Adrenal gland (tissue), 19 donors: ENCODE measurements at places on chromosomes 1 and 21. TPM values are rescaled to one million over a fixed set of nuclear protein-coding genes. Genes with fewer than 3 reads are reported as not detected.

The VANGL2 gene
- 0.61 TPM for total RNA-seq

The PRR9 gene
- not detected for total RNA-seq

The C1orf105 gene
- not detected for total RNA-seq

The SRM gene
- 49.9 TPM for total RNA-seq

The TRIM45 gene
- total RNA-seq, result 13.5 TPM

The GPR153 gene
- total RNA-seq, result 1.3 TPM

The S100A5 gene
- total RNA-seq, result not detected

The NBPF20 gene
- 2.9 TPM for total RNA-seq

GRCh38 chr1:230350208-230350921 is 75.8 kb downstream of the PGBD5 start:
- no peaks in the 10 kb centered on the region for H3K36me3 ChIP-seq
- peak; percentile 78 for DNase-seq
- H3K4me1 ChIP-seq, result peaks cover 33% of the 10 kb centered on the region
- H3K27me3 ChIP-seq, result no peaks in the 10 kb centered on the region
- peak overlapping the region; percentile 68 for H3K27ac ChIP-seq

DNA sequence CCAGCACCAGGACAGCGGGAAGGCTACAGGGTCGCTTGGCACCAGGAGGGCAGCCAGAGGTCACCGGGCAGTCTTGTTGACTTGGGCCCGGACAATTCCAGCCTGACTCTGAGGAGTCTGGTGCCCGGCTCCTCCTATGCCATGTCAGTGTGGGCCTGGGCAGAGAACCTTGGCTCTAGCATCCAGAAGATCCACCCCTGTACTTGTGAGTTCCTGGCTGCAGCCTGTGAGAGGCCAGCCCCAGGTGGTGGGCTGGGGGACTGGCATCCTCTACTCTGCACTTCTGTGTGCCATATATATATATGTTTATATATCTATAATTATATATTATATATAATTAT is 11.6 kb upstream of the PTPN7 start:
- H3K36me3 ChIP-seq, result no peaks in the 10 kb centered on the region
- H3K27ac ChIP-seq, result no peak overlapping the region
- no peaks in the 10 kb centered on the region for H3K27me3 ChIP-seq

DNA sequence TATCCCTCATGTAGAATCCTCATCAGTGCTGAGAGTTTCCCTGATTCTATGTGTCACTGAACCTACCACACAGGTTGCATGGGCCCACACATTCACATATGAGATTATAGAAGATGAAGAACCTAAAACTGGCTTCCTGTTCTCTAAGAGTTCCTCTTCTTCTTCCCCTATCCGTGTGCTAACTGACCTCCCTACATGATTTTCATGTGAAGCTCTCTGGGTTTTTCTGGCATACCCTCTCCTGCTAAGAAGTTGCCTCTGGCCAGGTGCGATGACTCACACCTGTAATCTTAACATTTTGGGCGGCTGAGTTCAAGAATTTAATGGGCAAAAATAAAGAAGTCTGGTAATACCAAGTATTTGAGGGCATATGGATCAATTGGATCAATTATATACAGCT is 5.5 kb upstream of the CD244 start:
- H3K27ac ChIP-seq, result no peak overlapping the region
- no peak overlapping the region for H3K4me3 ChIP-seq
- DNase-seq, result no peak
- H3K36me3 ChIP-seq, result no peaks in the 10 kb centered on the region
- no peaks in the 10 kb centered on the region for H3K4me1 ChIP-seq
- H3K27me3 ChIP-seq, result peaks cover 6% of the 10 kb centered on the region

DNA sequence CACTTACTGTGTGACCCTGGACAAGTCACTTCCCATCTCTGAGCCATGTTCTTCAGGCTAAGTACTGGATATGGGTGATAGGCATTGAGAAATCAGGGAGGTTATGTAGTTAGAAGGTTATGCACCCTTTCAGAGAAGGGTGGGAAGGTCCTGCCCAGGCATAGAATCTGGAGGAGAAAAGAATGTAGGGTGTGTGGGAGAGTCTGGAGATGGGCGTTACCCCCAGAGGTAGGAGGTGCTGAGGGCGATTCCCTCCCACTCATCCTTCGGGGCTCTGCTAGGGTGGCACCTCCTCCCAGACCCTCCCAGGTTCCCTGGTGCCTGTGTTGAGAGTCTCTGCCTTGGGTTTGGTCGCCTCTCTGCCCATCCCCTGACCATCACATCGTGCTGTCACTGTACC is 51.1 kb downstream of the IGSF21 start:
- no peaks in the 10 kb centered on the region for H3K27me3 ChIP-seq
- no peak overlapping the region for H3K4me3 ChIP-seq
- no peaks in the 10 kb centered on the region for H3K4me1 ChIP-seq
- no peak for DNase-seq
- no peaks in the 10 kb centered on the region for H3K36me3 ChIP-seq

GRCh38 chr1:203944651-203945404 is 83.4 kb downstream of the SNRPE start:
- H3K4me1 ChIP-seq, result no peaks in the 10 kb centered on the region
- DNase-seq, result no peak
- no peaks in the 10 kb centered on the region for H3K36me3 ChIP-seq

DNA sequence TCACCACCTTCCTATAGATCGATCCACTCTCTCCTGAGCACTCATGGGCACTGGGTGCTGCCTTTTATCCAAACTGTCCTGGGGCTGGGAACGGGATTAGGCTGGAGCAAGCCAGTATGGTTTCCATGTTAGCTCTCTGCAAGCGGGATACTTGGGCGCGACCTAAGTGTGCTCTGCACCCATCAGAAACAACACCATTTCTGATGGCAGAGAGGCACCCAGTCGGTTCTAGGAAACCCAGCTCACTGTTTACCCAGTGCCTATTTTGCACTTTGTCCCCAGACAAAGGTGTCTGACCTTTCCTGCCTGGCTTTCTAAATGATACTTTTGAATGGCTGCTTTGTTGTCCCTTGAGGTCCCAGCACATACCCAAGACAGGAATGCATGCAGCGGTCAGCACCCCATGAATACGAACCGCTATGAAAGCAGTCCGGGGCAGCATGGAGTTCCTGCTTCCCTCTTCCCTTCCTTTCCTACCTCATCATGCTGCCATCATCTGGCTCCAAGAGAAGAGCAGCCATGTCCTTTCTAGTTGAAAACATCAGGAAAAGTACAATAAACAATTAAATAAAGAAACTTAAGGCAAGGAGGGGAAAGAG is 83.9 kb downstream of the TRABD2B start:
- no peaks in the 10 kb centered on the region for H3K36me3 ChIP-seq
- no peak for DNase-seq
- no peak overlapping the region for H3K27ac ChIP-seq
- no peak overlapping the region for H3K4me3 ChIP-seq

DNA sequence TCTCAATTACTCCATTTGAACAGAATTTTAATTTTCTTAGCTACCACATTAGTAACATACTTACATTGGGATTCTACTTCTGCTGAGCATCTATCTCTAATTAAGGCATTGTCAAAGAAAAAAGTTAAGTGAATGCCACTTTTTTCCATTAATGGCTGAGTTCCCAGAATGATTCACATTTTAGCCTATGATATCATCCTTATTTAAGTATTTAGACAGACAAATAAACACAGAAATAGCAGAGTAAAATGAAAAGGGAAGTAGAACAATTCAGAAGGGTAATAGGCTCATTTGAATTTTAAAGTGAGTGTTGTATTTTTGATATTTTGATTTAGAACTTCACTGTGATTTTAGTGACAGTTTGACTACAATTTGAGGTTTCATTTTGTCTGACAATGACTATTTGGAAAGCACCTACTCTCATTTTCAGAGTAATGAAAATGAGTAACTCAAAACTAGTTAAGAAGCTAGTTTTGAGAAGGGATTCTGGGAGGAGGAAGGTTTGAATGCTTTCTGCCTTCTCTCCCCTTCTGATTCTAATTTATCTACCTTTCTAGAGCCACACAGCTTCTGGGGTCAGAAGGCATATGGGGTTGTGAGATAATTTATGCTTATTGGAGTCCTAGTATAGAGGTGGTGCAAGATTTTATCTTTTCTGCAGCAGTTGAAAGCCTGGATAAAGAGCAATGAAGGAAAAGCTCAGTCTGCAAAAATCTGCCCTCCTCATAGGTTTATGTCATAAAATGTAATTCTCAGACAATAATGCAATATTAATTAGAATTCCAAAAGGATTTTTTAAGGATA is 15.5 kb downstream of the LYPLAL1 start:
- H3K36me3 ChIP-seq, result no peaks in the 10 kb centered on the region
- H3K27me3 ChIP-seq, result no peaks in the 10 kb centered on the region
- DNase-seq, result no peak

- H3K27ac ChIP-seq, result no peak overlapping the region
- peaks cover 8% of the 10 kb centered on the region for H3K27me3 ChIP-seq
- DNase-seq, result no peak
- H3K36me3 ChIP-seq, result no peaks in the 10 kb centered on the region
Measured at GRCh38 chr1:10829965-10830515, 33.6 kb upstream of the CASZ1 start.

- peaks cover 3% of the 10 kb centered on the region for H3K36me3 ChIP-seq
- no peaks in the 10 kb centered on the region for H3K27me3 ChIP-seq
- H3K4me1 ChIP-seq, result peaks cover 55% of the 10 kb centered on the region
- H3K27ac ChIP-seq, result peak overlapping the region; percentile 13
- H3K4me3 ChIP-seq, result no peak overlapping the region
Measured at GRCh38 chr1:91752324-91752723, 133.6 kb downstream of the TGFBR3 start.

- no peaks in the 10 kb centered on the region for H3K4me1 ChIP-seq
- H3K27ac ChIP-seq, result no peak overlapping the region
- no peaks in the 10 kb centered on the region for H3K36me3 ChIP-seq
- DNase-seq, result no peak
- H3K27me3 ChIP-seq, result no peaks in the 10 kb centered on the region
Measured at GRCh38 chr1:77543822-77544448, 138.5 kb downstream of the ZZZ3 start.

DNA sequence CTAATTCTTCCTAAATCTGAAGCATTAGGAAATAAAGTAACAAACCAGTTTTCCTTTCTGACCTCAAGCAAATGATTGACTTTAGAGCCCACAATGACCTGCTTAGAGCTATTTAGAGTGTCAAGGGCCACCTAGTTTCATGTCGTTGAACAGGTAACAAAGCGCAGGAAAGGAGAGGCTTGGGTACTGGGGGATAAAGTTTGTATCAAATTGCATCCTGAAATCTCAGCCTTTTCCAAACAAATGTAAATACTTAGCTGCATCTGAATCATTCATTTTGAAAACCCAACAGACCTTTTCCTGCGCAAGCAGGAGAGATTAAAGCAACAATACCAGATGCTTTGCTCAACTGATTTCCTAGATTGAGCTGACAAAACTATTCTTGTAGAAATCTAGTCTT is 121.2 kb downstream of the NRIP1 start:
- no peak overlapping the region for H3K4me3 ChIP-seq
- H3K4me1 ChIP-seq, result no peaks in the 10 kb centered on the region
- no peak for DNase-seq
- H3K36me3 ChIP-seq, result no peaks in the 10 kb centered on the region
- no peaks in the 10 kb centered on the region for H3K27me3 ChIP-seq

DNA sequence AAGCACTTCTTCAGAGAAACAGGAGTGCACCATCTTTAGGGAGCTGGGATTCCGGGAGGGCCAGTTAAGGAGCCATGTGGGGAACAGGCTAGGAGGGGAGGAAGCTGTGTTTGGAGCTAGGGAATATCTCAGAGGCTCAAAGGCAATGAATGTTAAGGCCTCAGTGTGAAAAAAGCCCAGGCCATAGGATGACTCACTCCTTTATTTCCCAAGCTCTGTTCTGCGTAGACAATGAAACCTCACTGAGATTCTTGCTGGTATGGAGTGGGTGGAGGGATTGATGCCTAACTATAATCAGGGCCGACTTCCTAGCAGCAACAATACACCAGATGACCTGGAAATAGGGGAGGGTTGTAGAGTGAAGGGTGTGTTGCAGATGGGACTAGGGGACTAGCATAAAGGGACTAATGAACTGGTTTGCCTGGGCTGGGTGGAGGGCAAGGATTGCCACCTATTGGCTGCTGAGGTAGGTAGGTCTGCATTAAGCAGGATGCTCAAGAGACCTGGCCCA is 2.1 kb downstream of the GNAT2 start:
- H3K27me3 ChIP-seq, result no peaks in the 10 kb centered on the region
- no peak overlapping the region for H3K4me3 ChIP-seq
- H3K36me3 ChIP-seq, result no peaks in the 10 kb centered on the region
- H3K4me1 ChIP-seq, result peaks cover 12% of the 10 kb centered on the region
- H3K27ac ChIP-seq, result peak overlapping the region; percentile 24
- no peak for DNase-seq

DNA sequence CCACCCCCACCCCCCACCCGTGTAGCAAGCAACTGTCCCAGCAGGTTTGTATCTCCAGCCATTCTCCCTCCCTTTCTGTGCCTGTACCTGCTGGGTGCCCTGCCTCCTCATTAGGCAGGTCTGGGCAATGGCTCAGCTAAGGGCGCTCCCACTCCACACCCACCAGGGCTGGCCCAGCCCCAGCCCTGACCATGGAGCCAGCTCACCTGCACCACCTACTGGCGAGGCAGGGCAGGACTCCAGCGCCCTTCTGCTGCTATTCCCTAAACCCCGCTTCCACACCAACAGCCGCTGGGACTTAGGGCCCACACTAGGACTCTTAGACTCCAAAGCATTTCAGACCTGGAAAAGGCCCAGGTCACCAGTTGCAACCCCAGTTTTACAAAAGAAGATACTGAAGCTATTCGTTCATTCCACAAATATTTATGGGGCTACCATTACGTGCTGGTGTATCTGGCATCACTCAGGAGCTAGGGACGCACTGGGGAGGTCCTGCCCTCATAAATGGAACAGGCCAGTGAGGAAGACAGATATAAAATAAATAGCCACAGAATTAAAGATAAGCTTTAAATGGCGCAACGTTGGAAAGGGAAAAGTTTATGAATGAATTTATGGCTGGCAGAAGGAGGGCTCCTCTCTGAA is 24.0 kb downstream of the PGLYRP3 start:
- no peaks in the 10 kb centered on the region for H3K36me3 ChIP-seq
- peaks cover 11% of the 10 kb centered on the region for H3K27me3 ChIP-seq
- no peak overlapping the region for H3K27ac ChIP-seq
- no peaks in the 10 kb centered on the region for H3K4me1 ChIP-seq

- H3K27ac ChIP-seq, result no peak overlapping the region
- no peak for DNase-seq
- no peaks in the 10 kb centered on the region for H3K4me1 ChIP-seq
- H3K36me3 ChIP-seq, result no peaks in the 10 kb centered on the region
- no peaks in the 10 kb centered on the region for H3K27me3 ChIP-seq
Measured at GRCh38 chr1:94309216-94309615, 71.8 kb upstream of the ARHGAP29 start.

GRCh38 chr1:53016705-53017104 is 45.3 kb upstream of the PODN start:
- DNase-seq, result no peak
- H3K27ac ChIP-seq, result no peak overlapping the region
- H3K4me1 ChIP-seq, result peaks cover 17% of the 10 kb centered on the region
- H3K36me3 ChIP-seq, result no peaks in the 10 kb centered on the region
- no peaks in the 10 kb centered on the region for H3K27me3 ChIP-seq
- no peak overlapping the region for H3K4me3 ChIP-seq

- no peaks in the 10 kb centered on the region for H3K36me3 ChIP-seq
- no peak for DNase-seq
- no peak overlapping the region for H3K27ac ChIP-seq
- H3K4me3 ChIP-seq, result no peak overlapping the region
- no peaks in the 10 kb centered on the region for H3K27me3 ChIP-seq
Measured at GRCh38 chr1:154193821-154194220, 1.9 kb upstream of the TPM3 start.
